NCI-H82 (cell line): ENCODE measurements at places on chromosomes 2 and 18.

DNA sequence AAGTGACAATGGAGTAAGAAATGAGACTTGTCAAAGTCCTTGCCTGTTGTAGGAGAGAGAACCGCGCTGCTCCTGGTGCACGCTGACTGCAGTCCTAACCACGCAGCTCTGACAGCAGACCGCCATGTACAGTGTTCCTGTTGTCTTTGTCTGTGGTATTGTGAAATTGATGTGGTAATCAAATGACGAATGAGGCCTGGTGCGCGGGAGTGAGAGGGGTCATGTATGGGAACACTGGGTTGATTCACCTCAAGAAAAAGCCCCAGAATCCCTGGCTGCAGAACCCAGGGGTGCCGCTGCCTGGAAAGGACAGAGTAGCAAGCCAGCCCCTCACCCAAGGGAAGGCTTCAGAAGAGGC is 64.0 kb downstream of the INPP4A start:
- no peak for DNase-seq

DNA sequence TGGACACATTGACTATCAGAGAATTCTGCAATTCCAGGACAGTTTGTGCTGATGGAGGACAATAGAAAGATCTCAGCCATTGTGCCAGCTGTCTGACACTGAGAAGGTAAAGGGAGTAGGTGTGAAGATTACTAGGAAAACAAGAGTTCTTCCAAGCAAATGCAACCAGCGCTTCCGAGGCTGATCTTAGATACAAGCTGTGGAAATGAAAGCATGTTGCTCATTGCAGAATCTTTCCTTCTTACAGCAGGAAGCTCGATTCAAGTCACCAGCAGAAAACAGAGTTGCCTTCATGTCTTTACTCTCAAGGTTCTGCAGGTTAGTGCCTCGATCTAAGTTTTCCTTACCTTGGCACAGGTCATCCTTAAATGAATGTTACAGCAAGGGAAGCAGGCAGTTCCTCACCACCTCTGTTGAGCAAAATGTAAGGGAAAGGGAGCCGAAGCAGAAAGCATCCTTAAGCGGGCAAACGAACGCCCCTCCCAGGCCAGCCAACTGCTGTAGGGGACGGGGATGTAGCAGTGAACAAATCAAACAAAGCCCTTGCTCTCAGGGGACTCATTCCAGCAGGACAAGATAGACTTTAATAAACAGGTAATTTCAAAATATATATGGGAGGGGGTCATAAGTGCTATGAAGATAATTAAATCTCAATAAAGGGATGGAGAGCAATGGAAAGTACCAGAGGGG is 54.3 kb downstream of the MARCHF4 start:
- no peak for DNase-seq

DNA sequence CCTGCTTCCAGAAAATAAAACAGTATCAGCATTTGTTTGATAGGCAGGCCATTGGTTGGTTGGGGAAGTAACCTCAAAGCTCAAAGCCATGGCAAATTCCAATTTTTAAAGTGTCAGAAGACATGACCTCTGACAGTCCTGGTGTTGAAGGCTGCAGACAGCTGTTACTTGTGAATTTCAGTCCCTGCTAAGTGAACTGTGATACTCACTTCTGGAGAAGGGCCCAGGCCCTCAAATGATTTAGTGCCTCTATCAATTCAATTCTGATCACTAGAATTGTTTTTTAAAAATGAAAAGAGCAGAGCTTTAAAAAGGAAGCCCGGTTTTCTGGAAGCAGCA is 23.1 kb downstream of the MRPL44 start:
- DNase-seq = no peak

DNA sequence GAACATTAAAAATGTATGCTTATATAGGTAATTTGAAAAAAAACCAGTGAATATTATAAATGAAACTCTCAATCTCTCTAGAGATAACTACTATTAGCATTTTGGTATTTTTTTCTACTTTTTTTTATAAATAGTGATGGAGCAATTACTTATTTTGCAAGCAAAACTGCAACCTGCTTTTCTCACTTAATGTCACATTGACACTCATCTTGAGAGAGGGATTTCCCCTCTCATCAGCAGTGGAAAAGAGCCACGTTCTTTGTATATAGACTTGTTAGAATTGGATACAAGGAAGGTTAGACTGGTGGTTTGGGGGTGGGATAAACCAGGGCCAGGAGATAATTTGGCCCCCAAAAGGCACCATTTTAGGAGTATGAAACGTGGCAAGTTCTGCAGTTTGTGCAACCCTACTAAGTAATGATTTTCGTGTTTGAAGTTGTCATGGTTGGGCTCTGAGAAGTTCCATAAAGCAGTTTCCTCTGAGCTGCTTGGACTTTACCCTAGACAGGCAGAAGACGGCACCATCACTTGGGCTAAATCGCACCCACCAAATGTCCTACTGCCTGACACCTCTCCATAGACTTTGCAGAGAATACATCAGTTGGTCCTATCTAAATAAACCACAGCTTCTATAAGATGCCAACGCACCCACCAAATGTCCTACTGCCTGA is 194.0 kb downstream of the ACTR3 start:
- no peak for DNase-seq

DNA sequence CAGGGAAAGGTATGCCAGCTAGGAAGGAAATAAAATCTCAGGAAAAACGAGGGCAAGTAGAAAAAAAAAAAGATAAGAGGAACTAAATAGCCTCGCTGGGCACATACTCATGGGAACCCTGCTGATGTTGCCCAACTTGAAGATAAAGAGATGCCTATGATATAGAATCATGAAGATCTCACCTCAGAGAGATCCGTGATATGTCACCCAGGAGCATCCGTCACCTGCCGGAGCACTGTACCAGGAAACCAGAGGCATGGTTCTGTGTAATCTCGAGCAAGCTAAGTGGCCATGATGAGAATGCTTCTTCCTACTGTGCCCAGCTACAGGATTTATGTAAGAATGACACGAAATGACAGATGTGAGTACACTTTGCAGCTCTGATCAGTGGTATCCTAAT is 40.0 kb downstream of the CYP1B1 start:
- DNase-seq = no peak

GRCh38 chr2:70932631-70933230 is 3.0 kb upstream of the ATP6V1B1 start:
- DNase-seq = no peak

DNA sequence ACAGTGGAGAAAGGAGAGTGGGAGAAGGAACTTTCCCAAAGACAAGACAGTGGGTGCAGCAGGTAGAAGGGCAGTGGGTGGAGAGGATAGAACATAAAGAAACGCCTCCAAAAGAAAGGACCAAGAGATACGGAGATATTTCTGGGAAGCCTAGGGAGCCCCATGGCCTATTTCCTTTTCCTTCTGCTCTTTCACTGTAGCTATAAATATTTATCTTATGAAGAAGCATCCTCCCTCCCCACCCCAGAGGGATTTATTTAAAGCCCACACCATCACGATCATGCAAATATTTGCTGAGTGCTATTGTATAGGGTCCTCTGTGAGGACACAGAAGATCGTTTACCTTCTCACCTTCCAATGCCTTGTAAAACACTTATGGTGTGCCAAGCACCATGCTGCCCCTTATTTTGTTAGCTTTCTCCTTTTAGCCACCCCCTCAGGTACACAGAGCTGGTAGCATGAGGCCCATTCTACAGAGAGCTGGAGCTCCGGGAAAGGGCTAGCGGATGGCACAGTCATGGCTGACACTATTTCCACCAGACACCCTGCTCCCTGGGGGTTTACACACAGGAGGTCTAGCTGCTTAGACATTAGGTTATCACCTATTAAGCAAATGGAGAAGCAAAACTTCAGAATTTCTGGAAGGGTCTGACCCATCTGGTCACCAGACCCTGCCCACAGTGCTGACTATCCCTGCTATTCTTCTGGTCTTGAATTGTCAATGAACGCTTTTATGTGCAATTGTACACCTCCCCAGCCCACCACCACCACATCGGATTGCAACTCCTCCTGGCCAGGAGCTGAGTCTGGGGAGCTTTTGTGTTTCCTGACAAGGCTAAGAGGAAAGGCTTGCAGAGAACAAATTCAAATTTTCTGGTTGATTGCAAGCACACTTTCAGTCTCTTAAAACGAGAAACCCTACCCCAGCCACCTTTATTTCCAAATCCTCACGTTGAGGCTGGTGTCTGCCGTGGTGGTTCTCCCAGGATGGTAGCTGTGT is 91.8 kb upstream of the KLF7 start:
- DNase-seq = peak; percentile 35

GRCh38 chr2:9401059-9401547 is 22.2 kb downstream of the ITGB1BP1 start:
- no peak for DNase-seq

GRCh38 chr2:111712940-111713515 is 171.0 kb downstream of the ANAPC1 start:
- no peak for DNase-seq

DNA sequence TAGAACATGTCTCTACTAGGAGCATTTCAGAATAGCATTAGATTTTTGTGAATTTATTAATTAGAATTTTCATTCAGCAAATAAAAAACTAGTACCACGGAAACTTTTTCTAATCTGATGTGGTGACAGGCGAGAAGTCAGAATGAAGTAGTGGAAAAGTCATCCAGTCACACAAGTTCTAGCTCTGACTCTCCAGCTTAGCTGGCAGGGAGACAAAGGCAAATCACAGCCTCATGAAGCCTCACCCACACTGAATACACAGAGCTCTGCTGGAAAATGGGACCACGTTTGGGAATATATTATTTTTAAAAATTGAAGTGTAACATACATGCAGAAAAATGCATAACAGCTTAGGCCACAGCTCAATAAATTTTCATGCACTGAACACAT is 86.1 kb downstream of the L3MBTL4 start:
- DNase-seq = no peak

GRCh38 chr2:230925879-230926765 is 1.1 kb upstream of the GPR55 start:
- no peak for DNase-seq

GRCh38 chr2:178480227-178481181 is at the start of gene PLEKHA3:
Gene PLEKHA3, plus strand, starts transcription at chr2:178480457. Its CDS starts 413 bp downstream, at chr2:178480870.
- peak; percentile 93 for DNase-seq

DNA sequence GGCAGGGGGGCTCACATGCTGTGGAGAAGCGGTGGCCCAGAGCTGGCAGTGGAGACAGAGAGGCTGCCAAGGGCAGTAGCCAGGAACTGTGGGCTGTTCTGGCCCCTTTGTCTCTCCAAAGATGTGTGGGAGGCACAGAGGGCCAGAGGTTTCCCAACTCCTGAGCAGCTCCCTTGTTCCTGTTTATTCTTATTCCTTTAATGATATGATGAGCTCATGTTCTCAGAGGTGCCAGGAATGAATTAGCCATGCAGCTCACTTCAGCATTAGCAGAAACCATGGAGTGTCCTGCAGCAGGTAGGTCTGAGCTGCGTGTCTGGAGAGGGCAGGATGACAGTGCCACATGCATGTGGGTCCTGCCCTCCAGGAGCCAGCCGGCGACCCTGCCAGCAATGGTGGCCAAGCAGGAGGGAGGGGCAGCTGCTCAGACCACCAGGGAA is 77.9 kb upstream of the FZD7 start:
- no peak for DNase-seq

DNA sequence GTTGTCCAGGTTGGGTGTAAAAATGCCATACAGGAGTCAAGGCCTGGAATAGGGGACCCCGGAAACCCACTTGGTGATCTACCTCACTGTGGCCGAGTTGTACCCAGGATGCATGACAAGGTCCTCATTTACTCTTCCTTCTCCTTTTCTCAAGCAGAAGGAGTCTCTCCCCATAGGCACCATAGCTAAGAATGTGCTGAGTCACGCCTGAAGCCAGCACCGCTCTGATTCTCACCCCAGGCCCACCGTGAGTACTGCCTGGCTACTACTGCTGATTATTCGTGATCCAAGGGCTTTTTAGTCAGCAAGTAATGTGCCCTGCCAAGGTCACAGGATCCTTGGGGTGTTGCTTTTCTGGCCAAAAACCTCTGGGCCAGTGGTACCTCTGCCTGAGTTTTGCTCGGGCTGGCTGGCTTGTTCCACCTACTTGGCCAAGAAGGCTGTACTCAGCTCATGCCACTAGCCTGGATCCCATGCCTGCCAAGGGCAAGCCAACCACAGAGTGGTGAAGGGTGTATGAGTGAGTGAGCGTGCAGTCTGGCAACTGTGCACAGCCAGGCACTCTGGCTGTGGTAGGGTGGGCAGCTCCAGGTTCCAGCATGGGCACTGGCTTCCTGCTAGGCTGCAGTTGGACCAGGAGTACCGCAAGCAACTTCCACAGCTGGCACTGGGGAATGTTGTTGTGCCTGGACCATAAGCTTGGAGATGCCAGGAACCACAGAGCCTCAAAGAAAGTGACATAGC is 650.1 kb upstream of the VRK2 start:
- no peak for DNase-seq

GRCh38 chr2:79191816-79192215 is 32.3 kb upstream of the REG3A start:
- no peak for DNase-seq

DNA sequence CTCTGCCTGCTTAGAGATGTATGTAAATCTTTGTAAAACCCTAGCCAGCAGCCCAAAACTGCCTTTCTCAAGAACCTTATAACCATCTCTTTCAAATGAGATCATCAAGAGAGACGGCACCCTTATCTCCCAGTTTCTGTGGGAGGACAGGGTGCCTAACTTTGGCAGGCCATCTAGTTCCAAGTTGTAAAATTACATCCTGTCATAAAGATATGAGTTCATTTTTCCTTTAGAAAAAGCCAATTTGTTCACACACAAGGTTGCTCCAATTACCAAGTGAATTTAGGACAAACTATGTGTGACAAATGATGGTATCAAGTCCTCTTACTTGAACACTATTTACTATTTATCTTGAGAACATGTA is 65.3 kb downstream of the MEMO1 start:
- DNase-seq = no peak

DNA sequence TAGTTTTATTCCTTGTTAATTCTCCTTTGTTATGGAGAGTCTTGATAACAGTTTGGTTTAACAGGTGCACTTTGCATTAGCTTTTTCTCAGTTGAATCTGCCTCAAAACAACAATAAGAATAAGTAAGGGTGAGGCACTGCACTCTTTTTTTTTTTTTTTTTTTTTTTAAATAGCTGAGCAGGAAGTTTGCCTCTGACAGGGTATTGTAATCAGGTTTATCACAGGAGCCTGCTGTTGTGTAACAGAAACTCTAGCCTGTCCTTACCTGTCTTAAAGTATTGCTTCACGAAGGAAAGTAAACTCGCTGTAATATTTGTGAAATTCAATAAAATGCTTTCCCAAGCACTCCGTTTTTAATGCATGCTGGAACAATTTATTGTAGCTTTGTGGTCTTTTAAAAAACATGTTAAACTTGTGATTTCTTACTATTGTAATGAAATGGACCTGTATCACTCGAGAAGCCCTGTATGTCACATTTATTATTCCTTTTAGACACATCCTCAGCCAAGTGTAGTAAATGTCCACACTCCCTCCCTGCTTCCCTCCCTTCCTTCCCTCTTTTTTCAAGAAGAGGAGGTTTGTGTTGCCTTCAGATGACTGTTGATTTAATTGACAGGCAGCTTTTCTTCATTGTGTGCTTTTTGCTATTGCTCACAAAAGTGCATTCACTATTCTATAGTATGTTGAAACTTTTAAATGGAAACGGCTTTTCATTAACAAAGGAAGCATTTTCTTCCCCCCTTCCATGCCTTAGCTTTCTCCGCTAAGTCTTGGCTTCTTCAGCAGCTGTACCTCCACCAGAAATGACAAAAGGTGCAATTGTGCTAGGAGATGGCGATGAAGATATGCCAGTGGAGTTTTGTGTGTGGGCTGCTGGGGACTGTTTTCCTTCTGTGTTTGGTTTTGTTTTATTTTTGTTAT is 52.7 kb downstream of the TAF1B start:
- DNase-seq = peak; percentile 31

- DNase-seq = no peak
These were observed 102.7 kb upstream of the TAF1B start for GRCh38 chr2:9740382-9741073.

GRCh38 chr2:66271777-66272176 is 163.1 kb upstream of the MEIS1 start:
- no peak for DNase-seq

- DNase-seq = no peak
These were observed 21.9 kb downstream of the FOSL2 start for GRCh38 chr2:28414583-28414982.
